ENCODE measurements at places on chromosomes 2 and 18.
A peak's percentile ranks its signal among the peaks of the same experiment; 100 is the strongest.

DNA sequence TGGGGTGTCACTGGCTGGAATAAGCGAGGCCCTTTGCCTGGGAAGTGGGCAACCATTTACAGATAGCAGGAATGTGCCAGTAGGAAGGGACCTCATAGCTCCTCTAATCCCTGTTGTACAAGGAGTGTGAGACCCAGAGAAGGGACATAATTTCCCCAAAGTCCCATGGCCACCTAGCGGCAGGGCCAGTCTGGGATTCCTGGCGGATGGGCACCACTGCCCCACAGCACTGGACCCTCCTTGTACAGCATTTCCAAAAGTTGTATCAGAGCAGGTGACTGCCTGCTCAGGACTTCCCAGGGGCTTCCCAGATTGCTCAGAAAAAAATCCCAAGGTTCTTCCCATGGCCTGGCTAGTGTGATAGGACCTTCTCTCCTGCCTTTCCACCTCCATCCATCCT lies 185.8 kb downstream of the GLI2 start:
- DNase-seq, result no peak

DNA sequence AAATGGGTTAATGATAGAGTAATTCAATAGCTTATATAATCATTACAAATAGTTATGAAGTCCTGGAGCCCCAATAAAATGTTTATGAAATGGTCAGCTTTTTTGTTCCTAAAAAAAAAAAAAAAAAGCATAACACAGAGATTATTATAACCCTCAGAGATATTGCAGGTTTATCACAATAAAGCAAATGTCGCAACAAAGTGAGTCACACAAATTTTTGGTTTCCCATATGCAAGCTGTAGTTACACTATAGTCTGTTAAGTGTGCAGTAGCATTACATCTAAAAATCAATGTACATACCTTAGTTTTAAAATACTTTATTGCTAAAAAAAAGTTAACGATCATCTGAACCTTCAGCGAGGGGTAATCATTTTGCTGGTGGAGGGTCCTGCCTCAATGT lies 20.0 kb downstream of the WDFY1 start:
- DNase-seq, result no peak

DNA sequence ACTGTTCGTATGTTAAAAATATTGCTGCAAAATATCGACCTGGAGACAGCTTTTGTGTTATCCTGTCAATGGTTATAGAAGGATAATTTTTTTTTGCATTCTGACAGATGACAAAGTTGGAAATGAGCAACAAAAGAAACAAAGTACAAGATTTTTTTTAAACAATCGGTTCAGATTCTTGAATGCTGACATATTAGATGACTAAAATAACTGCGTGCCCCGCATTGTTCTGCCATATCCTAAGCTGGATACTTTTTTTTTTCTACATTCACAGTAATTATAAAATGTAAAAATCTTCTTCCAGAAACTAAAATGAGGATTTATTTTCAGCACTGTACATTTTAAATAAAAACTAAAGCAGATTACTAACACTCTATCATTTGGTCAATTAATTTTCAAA lies 67.1 kb downstream of the ABCG8 start:
- DNase-seq, result no peak

- DNase-seq, result no peak
Observed at GRCh38 chr18:68803356-68803755, 5.5 kb downstream of the CCDC102B start.

- no peak for DNase-seq
Observed at GRCh38 chr2:101082998-101083397, 68.2 kb downstream of the TBC1D8 start.

- DNase-seq, result no peak
Observed at GRCh38 chr18:48676346-48676745, 137.5 kb downstream of the CTIF start.

DNA sequence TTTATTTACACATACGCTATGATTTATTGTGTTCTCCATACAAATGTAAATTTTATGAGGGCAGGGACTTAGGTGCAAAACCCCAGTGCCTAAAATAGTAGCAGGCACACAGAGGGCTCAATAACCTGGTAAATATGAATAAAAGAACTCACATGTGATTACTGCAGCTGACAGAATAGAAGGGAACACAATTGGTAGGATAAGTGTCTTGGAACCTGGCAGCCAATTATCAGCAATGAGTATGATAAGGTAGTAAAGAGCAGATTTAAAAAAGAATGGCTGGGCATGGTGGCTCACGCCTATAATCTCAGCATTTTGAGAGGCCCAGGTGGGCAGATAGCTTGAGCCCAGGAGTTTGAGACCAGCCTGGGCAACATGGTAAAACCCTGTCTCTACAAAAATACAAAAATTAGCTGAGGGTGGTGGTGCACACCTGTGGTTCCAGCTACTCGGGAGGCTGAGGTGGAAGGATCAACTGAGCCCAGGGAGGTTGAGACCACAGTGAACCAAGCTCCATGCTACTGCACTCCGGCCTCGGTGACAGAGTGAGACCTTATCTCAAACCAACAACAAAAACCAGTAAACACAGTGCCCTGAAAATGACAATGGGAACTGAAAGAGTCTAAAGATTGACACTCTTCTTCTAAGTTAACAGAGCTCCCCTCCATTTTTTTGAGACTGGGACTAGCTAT lies 9.9 kb downstream of the SNRPG start:
- no peak for DNase-seq

DNA sequence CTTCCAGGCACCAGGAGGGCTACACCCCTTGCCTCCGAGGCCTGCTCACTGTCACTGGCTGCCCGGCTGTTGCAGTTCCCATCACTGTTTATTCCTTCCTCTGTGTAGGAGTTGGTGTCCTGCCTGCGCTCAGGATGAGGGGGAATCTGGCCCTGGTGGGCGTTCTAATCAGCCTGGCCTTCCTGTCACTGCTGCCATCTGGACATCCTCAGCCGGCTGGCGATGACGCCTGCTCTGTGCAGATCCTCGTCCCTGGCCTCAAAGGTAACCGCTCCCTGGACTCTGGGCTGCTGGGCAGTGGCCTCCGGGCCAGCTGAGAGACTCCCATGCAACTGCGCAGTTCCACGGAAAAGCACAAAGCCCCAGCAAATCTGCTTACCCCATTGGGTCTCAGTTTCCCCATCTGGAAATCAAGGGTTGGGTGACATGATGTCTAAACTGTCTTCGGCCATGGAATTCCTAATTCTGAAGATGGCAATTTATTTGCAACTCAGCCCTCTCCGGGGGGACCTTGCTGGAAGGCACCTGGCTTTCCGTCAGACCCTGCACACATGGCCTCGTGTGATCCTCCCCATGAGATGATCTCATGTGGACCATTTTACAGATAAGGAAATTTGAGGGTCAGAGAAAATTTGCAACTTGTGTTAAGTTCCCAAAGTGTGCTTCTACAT lies 9.4 kb downstream of the COLEC11 start:
- no peak for DNase-seq

DNA sequence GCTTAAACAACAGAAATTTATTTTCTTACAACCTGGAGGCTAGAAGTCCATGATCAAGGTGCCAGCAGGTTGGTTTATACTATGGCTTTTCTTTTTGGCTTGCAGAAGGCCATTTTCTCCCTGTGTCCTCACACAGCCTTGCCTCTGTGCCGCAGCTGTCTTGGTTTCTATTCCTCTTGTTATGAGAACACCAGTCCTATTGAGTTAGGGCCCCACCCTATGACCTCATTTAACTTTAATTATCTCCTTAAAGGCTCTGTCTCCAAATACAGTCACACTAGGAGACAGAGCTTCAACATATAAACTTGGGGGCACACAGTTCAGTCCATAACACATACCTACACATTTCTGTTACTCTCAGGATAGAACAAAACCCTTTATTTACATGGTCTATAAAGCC lies 17.3 kb upstream of the RHOB start:
- DNase-seq, result no peak

GRCh38 chr2:129229830-129230441 lies 749.5 kb upstream of the RAB6C start:
- no peak for DNase-seq

GRCh38 chr2:26615336-26615859 lies 25.8 kb downstream of the CIB4 start:
- no peak for DNase-seq

DNA sequence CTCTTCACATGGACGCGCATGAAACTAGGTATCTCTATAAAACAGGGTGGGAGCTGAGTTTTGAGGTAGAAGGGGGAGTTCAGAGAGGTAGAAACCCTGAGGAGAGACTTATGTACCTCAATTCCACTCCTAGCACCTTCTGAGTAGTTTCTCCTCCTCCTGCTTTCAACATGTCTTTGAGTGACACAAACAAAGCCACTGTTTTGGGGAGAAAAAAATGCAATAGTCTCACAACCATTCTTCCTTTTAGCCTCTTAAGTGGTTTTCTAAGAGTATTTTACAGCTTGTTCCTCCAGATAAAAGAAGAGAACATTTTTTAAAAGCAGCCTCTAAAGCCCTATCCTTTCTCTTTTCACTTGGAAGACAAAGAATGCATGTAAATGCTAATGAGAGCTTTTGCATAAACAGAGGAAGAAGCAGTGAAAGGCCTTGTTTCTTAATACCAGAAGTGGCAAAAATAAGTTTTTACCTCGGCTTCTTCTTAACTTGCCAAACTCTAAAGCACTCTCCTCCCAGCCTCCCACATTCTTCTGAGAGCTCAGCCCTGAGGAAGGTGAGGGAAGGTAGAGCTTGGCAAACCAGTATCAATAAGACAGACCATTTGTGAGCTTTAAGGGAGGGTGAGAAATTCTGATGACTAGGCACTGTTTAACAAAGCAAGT lies 1304.4 kb upstream of the ACVR2A start:
- no peak for DNase-seq

GRCh38 chr2:138182250-138182936 lies 218.1 kb downstream of the HNMT start:
- no peak for DNase-seq

DNA sequence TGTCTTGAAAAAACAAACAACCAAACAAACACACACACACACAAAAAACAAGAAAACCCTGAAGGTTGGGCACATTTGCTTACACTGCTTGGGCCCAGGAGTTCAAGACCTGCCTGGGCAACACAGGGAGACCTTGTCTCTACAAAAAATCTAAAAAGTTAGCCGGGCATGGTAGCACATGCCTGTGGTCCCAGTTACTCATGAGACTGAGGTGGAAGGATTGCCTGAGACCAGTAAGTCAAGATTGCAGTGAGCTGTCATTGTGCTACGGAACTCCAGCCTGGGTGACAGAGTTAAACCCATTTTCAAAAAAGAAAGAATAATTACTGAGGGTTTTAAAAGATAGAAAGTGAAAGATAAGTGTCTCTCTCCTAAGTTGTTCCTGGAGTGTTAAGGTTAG lies 103.4 kb downstream of the MBD5 start:
- DNase-seq, result no peak

DNA sequence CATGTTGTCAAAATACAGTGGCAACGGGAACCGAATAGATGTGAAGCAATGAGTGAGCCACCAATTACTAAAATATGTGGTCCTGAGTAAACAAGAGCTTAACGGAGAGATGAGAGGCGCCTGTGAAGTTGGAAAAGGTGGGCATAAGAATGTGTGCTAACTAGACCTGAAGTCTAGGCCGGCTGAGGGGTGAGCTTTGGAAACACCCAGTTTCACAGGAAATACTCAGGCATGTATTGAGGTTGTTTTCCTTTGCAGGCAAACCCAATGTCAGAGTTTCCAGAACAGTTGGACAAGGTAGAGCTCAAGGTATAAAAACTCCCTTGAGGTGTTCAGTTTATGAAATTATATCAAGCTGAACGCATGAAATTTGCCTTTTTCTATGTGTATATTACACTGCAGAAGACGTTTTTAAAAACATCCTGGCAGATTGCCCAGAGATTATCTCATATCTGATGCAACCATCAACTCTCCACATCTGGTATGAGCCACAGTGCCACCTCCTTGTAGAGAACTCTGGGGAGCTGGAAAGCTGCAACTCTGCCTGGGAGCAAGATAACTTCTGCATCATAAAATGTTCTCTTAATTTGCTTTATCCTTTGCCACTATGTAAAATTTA lies 3.9 kb upstream of the WDSUB1 start:
- DNase-seq, result peak; percentile 75

DNA sequence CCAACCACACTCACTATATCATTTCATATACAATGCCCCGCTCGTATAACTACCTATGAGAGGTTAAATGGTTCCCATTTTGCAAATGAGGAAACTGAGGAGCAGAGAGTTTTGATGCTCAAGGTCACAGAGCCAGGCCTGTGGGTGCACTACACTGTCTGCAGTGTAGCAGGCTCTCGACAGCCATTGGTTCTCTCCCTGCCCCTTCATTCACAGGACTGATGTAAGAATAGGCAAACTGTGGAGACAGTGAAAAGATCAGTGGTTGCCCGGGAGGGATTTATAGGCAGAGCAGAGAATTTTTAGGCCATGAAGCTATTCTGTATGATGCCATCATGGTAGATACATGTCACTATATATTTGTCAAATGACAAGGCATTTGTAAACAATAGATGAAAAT lies 39.0 kb upstream of the LBH start:
- no peak for DNase-seq

- no peak for DNase-seq
Observed at GRCh38 chr18:26763446-26764110, 101.9 kb downstream of the AQP4 start.

- DNase-seq, result no peak
Observed at GRCh38 chr2:2901384-2902345, 476.0 kb downstream of the EIPR1 start.

- no peak for DNase-seq
Observed at GRCh38 chr2:177161741-177162460, 50.7 kb upstream of the HNRNPA3 start.

DNA sequence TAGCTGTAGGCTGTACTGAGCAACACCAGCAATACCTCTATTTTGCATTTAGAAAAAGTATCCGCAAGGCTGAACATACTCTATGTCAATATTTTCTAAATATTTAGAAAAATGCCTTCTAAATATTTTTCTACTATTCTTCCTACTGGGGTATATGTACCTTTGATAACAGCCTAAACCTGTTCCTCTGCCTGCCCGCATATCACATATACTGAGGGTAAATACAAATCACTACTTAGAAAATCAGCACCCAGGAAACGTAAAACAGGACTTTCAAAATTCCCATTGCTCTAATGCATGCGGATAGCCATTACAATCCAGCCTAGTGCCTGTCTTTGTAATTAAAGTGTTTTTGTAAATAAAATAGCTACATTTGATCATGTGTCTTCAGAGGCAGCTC lies 56.1 kb downstream of the NCKAP5 start:
- DNase-seq, result no peak

DNA sequence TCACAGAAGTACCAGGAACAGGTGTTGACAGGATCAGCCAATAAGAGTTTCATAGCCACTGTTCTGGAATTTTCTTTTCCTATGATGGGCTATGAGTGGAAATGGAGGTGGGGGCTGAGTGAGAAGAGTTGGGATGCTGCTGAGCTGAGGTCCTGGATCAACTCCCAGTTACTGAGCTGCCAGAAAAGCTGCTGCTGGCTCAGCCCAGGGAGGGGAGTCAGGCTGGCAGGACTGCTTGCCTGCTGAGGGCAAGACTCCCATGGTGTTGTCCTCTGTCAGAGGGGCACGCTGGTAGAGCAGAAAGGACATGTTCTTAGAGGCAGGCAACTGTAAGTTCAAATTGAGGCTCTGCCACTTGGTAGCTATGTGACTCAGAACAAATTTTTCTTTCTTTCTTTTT lies 11.8 kb downstream of the TPGS2 start:
- no peak for DNase-seq

All from NCI-H2029 (cell line).